Activated gamma-delta T cell (primary cell): ENCODE measurements at places on chromosomes 13 and 19.

GRCh38 chr19:3129112-3129511 lies 6.7 kb upstream of the GNA15 start:
- DNase-seq: no peak

- no peak for DNase-seq
These were observed 318.9 kb upstream of the HTR2A start for GRCh38 chr13:47215736-47216135.

DNA sequence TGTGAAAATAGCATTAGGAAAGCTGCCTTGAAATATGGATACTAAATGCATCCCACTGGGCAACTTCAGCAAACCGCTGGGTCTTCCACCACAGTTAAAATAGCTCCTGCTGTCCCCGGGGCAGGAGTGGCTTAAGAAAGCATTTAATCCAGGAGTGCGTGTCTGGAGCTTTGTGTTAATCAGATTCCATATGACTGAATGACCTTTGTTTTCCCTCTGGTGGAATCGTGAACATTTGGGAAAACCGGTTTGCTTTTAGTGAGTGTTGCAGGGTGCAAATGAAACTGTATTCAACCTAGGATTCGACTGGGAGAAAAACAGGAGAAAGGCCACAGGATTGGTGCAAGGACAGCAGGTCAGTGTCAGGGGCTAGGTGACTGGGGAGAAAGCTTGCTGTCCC lies 237.6 kb upstream of the MAB21L1 start:
- DNase-seq: no peak

GRCh38 chr13:60869225-60869624 lies 472.2 kb downstream of the TDRD3 start:
- no peak for DNase-seq

- no peak for DNase-seq
These were observed 41.3 kb downstream of the RNASEH2B start for GRCh38 chr13:50950849-50951248.

- no peak for DNase-seq
These were observed 4.7 kb upstream of the SLC5A5 start for GRCh38 chr19:17866964-17867486.

- no peak for DNase-seq
These were observed 53.0 kb downstream of the EDNRB start for GRCh38 chr13:77865622-77866021.

- no peak for DNase-seq
These were observed 6.3 kb downstream of the SLC7A1 start for GRCh38 chr13:29589234-29589633.

GRCh38 chr13:74135326-74136083 lies 1.3 kb upstream of the KLF12 start:
- peak; percentile 53 for DNase-seq

DNA sequence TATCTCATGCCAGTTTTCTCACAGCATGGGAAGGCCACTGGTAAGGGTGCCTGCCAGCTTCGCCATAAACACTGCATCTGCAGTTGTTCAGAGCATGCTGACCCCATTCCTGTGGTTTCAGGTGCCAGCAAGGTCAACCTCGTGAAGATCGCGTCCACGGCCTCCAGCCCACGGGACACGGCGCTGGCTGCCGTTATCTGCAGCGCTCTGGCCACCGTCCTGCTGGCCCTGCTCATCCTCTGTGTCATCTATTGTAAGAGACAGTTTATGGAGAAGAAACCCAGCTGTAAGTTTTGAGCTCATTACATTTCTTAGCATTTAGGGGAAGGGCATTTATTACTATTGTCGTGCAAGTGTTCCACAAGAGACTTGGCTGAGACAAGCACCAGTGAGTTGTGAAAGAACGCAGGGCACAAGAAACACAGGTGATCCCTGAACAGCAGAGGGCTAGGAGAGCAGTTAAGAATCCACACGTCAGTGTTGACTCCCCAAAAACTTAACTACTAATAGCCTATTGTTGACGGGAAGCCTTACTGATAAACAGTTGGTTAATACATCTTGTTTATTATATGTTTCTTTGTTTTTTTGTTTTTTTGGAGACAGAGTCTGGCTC lies 88.8 kb downstream of the TNFRSF19 start:
- DNase-seq: no peak

GRCh38 chr19:22533761-22534160 lies 100.4 kb upstream of the ZNF492 start:
- DNase-seq: no peak

GRCh38 chr19:16572332-16573211 lies at the start of gene SLC35E1:
SLC35E1 (minus strand) TSS chr19:16572415; CDS start chr19:16572364, 51 bp downstream.
- peak; percentile 90 for DNase-seq

DNA sequence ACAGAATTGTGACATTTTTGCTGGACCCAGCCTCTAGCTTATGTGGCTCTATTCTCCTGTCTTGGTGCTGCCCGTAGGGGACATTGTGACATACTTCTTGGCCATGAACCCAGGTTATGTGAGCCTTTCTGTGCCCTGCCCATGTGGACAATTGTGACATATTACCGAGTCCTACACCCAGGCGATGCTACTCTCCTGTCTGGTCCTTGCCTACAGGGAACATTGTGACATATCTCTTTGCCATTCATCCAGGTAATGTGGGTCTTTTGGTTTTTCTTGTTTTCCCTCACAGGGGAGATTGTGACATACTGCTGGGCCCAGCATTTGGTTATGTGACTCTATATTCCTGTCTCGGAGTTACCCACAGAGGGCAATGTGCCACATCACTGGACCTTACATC lies 71.5 kb upstream of the ZNF43 start:
- no peak for DNase-seq

GRCh38 chr13:68047889-68048288 lies 817.8 kb upstream of the PCDH9 start:
- DNase-seq: no peak

GRCh38 chr19:18340190-18340989 lies at the start of gene PGPEP1:
PGPEP1 (plus strand) TSS chr19:18340598; CDS start chr19:18340682, 84 bp downstream.
- DNase-seq: peak; percentile 42

- no peak for DNase-seq
These were observed 1.5 kb downstream of the UNC13A start for GRCh38 chr19:17686592-17687024.

DNA sequence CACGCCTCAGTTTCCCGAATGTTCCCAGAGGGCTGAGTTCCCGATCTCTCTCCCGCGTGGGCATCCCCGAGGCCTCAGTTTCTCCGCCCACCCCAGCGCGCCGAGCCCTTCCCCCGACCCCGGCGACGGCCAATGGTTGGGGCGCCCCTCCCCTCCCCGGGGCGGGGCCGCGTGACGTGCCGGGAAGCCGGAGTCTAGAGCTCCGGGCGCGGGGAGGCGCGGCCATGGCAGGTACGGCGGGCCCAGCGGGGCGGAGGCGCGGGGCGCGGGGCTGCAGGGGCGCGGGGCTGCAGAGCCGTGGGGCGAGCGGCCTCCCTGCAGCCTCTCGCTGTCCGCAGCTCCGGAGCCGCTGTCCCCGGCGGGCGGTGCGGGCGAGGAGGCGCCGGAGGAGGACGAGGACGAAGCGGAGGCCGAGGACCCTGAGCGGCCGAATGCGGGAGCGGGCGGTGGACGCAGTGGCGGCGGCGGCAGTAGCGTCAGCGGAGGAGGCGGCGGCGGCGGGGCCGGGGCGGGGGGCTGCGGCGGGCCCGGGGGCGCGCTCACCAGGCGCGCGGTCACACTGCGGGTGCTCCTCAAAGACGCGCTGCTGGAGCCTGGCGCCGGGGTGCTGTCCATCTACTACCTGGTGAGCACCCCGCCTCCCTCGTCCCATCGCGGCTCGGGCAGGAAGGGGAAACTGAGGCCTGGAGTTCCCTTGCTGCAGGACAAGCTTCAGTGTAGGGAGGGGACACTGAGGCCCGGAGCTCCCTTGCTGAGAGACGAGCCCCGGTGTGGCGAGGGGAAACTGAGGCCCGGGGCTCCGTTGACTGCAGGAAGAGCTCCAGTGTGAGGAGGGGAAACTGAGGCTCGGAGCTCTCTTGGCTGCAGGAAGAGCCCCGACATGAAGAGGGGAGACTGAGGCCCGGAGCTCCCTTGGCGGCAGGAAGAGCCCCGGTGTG lies at the start of gene MPND:
Gene MPND, plus strand, starts transcription at position 193 of the 938 bp plus-strand sequence. Its CDS starts 32 bp downstream, at position 225.
- DNase-seq: peak; percentile 88
